CD4-positive, alpha-beta T cell treated with Interleukin-15 for 4 hours (primary cell): ENCODE measurements at places on chromosomes 2 and 18.

DNA sequence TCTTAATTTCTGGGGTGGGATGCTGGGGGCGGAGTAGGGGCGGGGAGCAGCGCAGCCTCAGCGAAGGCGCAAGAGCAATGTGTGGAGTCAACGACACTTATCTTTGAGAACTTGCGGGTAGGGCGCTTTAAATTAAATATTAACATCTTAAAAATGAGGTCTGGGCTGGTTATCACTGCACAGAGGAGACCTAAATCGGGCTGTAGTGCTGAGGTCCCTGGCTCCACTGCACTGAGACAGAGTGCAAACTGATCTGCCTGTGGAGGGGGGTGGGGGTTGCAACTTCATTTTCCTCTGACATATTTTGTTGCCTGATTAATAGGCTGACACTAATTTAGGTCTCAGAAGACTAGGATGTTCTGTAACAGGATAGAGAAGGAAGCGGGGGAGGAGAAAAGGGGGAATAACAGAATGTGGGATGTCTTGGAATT, 253.0 kb upstream of the FANCL start:
- DNase-seq = no peak

DNA sequence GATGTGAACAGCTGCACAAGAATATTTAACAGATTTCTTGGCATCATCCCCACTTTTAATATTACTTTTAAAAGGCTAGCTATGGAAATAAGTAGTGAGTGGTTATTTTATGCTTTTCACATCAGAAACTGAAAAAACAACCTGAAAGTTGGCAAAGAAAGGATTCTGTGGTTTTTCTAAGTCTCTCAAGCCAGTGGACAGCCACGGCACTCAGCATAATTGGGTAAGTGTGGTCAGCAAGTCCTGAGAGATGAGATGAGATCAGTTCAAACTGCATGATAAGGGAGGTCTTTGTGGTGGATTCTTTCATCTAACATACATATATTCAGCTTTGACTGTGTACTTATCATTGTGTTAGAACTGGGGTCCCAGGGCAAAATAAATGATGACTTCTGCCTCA, 105.2 kb downstream of the LYPD6B start:
- no peak for DNase-seq

GRCh38 chr2:42752314-42752713, 11.6 kb downstream of the OXER1 start:
- DNase-seq = no peak

GRCh38 chr2:158046121-158046880, 55.4 kb upstream of the UPP2 start:
- DNase-seq = no peak

DNA sequence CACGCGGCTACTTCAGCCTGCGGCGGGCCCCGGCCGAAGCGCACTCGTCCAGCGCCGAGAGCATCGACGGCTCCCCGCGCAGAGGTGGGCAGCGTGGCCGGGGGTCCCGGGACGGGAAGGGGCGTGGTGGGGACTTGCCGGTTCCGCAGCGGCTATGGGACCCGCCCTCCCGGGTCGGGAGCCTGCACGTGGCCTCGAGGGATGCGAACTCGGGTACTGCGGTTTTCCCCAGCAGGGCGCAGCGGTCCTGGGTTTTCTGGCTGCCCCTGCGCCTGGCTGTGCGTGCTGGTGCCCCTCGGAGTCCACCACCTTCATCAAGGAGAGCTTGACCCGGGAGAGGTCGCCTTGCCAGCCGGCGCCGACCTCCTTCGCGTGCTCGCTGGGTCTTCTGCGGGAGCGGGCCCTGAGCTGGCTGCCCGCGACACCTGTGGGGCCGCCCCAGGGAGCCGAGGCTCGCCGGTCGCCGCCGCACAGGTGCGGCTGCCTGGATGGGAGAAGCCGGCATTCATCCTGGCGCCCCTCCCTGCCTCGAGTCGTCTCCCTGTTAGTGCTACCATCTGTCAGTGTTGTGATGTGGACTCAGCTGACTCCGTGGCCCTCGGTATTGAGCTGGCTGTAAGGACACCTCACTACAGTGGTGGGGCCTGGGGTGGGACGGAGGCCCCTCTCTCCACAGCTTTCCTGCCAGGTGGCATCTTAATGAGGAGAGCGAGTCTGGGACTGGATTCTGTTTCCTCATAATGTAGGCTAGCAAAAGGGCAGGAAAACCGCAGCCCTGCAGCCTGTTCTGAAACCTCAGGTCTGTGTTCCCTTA, 177.3 kb downstream of the AGAP1 start:
- DNase-seq = no peak

- no peak for DNase-seq
Observed at GRCh38 chr2:28432362-28432761, 39.7 kb downstream of the FOSL2 start.

GRCh38 chr18:5972298-5972697, 77.0 kb upstream of the TMEM200C start:
- no peak for DNase-seq

DNA sequence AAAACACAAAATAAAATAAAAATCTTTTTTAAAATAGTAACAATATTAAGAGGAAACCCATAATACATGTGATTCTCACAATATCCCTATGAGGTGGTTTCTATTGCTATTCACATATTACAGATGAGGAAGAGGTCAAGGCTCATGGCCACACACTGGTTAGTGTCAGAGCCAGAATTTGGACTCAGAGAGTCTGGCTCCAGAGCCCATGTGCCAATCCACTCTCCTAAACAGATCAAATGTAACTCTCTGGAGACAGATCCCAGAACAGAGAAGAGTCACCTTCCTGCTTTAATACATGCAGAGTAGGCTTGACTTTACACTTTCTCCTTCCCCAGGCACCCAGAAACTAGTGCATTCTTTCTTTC, 10.1 kb upstream of the SLC11A1 start:
- no peak for DNase-seq

DNA sequence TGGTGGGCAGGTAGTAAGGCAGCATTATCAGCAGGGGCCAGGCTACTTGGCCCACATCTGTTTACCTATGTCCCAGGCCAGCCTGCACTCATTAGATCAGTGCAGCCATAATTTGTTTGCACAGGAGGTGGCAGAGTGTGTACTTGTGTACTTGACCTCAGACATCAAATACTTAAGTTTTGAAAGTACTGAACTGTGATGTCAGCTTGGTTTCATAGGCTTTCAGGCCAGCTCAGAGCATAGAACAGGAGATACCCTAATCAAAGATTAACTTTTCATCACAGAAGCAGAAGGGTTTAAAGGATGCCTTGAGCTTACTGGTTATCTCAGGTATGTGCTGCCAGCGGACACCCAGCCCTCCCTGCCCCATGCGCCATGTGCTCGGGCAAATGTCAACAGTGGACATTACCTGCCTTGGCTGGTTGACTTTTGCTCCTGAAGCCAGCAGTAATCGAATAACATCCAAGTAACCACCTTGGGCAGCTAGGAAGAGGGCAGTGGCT, 33.2 kb downstream of the ANKRD29 start:
- no peak for DNase-seq

- DNase-seq = no peak
Observed at GRCh38 chr2:223363085-223363484, 239.1 kb downstream of the SCG2 start.

- no peak for DNase-seq
Observed at GRCh38 chr2:220892018-220892634, 680.0 kb downstream of the EPHA4 start.

DNA sequence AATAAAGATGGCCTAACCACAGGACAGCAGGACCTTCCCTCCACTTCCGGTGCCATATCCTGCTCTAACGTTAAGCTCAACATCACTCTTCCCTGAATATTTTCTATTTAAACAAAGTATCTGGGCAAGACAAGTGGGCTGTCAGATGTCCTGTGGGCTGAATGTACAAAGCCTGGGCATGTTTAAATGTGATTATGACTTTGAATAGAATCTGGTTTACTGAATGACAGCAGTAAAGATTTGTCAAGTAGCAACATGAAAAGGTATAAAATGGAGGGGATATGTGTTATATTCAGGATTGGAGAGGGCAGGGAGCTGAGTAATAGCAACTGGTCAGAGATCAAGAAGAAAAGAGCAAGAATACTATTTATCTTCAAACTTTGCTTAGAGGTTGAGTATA, 540.9 kb downstream of the NRXN1 start:
- DNase-seq = no peak

DNA sequence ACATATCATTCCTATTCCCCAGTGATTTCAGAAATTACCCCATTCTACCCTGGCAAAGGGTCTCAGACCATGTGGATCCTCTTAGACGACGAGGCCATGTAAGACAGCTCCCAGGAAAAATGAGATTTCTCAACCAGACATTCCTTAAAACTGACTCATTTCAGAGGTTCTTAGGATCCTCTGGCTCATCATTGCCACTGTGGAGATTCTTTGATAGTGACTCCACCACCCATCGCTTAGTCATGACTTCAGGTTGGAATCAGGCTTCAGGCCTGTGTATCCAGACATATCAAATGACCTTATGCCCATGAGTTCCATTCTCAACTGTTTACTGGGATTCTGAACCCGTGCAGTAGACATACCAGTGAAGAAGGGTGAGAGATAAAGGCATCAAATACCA, 245.6 kb upstream of the TCF4 start:
- no peak for DNase-seq

DNA sequence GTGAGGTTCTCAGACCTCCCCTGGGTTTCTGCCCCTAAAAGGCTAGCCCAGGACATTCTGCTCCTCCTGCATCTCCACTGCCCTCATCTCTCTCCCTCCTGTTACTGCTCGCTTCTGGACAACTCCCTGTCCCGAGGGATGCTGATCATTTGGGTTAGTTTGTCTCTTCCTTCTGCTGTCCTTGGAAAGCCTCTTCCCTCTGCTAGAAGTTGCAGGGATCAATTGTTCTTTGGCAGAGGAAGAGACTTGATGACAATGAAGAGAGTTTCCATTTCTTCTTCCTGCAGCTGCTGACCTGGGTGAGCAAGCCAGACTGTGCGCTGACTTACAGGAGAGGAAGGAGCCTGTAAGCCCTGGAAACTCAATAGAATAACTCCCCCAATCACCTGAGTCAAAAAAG, 68.9 kb downstream of the RDH14 start:
- DNase-seq = no peak

DNA sequence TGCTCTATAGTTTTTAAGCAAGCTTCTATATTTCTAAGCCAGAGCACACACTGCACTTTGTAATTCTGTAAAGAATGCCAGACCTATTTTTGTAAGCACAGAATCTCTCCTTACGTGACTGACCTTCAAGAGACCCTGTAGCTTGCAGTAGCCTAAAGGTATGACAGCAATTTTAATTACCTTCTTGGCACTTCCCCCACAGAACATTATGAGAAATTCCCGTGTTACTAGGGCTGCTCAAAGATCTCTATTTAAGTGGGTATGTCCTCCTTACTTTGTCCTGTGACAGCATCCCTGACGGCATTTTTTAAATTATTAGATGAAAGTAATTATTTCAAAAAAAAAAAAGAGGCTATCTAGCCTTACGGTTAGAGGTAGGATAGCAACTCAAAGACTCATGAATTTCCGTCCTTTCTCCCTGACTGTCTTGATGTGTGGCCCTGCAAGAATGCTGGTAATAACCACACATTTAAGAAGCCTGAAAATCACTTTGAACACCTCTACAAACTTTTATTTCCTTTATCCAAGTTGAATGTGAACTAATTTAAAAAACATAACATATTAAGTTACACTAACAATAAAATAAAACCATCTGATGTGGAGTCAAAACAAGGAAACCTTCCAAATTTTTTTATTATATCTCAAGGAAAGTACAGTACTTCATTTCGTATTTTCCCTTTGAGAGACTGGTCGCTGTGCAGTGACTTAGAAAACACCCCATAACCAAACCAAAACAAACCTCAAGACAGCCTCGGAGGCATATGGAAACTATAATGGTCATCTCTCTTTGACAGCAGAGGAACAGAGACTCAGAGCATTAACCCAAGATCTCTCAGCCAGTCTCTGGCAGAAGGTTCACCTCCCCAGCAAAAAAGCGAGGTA, 54.9 kb downstream of the THUMPD2 start:
- DNase-seq = no peak

GRCh38 chr18:10140461-10141282, 226.9 kb downstream of the VAPA start:
- DNase-seq = no peak

- no peak for DNase-seq
Observed at GRCh38 chr2:154697418-154698252, 860 bp upstream of the KCNJ3 start.

DNA sequence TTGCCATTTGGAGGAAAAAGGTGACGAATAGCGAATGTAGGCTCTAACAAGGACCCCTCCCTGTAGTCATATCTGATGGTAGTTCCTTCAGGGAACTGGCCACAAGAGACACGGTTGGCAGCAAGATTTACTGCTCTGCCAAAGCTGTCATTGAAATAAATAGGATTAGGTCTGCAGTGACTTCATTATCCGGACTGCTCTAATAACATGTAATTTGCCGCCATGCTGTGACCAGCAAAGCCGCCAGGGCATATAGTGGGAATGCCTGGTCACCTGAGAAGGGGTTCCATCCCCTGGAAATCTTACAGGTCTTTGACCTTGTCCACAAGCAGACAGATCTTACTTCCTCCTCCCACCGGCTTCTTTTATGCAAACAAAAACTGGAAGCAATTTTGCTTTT, 59.4 kb upstream of the LAPTM4A start:
- no peak for DNase-seq

GRCh38 chr2:7530001-7530400, 612.8 kb downstream of the RNF144A start:
- no peak for DNase-seq

GRCh38 chr18:36629138-36629530, 199.7 kb downstream of the TPGS2 start:
- no peak for DNase-seq

GRCh38 chr2:46428911-46429436, 50.4 kb upstream of the TMEM247 start:
- DNase-seq = no peak

DNA sequence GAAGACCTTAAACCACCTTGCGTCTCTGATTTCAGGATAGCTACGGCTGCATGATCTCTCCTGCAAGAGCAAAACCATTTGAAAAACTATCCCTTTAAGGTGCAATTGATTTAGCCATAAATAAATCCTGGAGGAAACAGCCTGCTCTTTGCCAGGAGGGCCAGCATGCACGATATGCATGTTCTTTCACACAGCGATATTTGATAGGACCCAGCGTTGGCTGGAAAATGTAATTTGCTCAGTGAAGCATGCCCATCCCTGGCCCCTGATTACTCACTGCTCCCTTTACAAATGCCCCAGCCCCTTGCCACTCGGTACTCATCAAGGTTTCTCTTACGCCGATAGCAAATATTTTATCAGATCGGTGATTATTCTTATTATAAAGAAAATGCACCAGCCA, 315.4 kb downstream of the CDH2 start:
- no peak for DNase-seq

DNA sequence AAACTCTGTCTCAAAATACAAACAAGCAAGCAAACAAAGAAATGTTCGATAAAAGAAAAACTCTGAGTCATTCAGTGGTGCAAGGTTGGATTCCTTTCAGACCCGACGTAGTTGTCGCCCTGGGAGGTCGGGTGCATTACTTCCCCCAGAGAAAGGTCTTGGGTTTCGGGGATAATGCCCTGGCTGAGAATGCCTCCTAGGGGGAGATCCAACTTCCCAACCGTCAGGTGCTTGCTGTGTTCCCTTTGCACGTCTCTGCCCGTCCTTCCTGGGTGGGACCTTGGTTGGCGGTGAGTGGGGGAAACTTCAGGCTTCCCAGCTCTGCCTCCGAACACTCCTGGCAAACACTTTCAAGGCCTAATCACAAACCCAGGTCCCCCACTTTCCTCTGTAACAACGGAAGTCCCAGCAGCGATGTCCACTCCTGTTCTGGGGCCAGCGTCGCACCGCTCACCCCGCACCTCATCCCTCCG, 609 bp downstream of the TPGS2 start:
- DNase-seq = peak; percentile 14
